WTC11 (cell line): ENCODE measurements at places on chromosomes 16 and 17.

DNA sequence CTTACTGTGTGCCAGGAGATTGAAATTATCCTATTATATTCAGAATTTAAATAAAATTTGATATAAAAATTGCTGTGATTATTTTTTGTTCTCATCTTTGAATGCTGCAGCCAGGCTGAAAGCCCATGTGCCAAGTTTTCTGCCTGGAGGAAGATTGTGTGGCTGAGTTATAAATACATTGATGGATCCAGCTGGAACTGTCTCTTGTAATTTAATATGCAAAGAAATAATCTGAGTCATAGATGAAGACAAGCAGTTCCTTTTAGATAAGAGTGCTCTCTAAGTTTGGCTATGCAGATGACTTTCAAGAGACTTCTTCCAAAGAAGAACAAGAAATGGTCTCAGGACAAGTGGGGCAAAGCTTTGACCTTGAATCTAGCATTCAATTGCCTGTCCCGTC, 871.0 kb downstream of the CDH11 start:
- DNase-seq: no peak

DNA sequence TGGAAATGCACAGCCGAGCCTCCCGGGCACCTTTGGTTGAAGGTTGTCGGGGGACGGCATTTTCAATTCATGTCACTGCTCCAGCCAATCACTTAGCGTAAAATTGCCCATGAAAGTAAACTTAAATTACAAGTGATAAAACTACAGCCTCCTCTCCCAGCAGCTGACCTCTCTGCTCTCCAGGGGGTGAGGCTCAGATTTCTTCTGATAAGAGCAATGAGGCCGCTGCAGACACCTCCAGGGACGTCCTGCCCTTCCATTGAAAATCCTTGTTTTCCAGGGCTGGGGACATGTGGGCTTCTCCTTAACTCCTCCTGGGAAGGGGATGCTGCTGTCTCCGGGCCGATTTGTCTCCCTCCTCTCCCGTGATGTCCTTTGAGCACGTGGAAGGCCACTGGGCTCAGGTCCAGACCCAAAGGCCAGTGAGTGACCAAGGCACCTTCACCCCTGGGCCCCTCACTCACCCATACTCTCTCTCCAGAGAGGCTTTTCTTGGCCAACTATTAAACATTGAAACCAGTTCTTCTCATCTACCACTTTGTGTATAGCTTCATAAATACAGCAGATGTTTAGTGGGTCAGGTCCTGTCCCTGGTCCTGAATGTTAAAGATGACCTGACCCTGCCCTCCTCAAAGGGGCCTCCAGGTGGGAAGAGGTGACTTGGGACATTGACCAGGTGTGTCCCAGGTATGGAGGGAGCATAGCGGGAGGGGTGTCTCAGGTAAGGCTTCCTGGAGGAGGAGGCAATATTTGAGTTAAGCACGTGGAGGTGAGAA, 52.3 kb downstream of the MGAT5B start:
- no peak for DNase-seq

DNA sequence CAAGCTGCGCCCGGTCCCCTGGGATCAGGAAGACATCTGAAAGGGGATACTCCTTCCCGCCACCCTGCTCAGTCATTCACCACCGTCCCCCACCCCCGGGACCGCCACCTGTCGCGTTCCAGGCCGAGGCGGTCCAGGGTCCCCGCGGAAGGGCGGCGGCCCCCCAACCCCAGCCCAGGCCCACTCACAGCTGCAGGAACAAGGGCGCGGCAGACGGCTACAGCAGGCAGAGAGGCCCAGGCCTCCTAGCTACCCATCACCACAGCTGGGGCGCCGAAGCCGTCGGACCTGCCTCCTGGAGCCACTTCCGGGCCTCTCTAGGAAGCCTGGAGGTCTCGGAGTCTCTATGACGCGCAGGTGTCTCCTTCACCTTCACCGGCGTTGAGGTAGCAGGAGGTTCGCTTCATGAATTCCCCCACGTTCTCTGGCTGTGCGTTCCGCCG, at the start of gene SDR42E1:
Gene SDR42E1 (minus strand): TSS at position 272 of the 443 bp plus-strand sequence. CDS start 10,612 bp downstream, outside the sequence.
- DNase-seq: no peak

- DNase-seq: peak; percentile 16
Measured at GRCh38 chr16:8768692-8769091, 28.7 kb downstream of the TMEM186 start.

- DNase-seq: no peak
Measured at GRCh38 chr16:54248863-54249710, 37.5 kb downstream of the IRX3 start.

DNA sequence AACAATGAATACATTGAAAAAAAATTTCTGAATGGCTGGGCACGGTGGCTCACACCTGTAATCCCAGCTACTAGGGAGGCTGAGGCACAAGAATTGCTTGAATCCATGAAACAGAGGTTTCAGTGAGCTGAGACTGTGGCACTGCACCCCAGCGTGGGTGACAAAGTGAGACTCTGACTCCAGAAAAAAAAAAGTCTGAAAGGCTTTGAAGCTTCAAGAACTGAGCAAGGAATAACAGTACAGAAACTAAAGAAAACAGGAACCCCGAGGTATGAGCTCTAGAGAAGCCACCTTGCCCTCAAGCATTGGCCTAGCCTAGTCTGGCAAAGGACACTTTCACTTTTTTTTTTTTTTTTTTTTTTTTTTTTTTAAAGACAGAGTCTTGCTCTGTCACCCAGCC, 45.0 kb downstream of the TEX2 start:
- DNase-seq: no peak
